ENCODE measurements at places on chromosomes 11 and 22.
A peak's percentile ranks its signal among the peaks of the same experiment; 100 is the strongest.

GRCh38 chr11:107413352-107413751 lies 44.3 kb downstream of the CWF19L2 start:
- DNase-seq: no peak

GRCh38 chr11:22807855-22808570 lies 21.6 kb downstream of the SVIP start:
- DNase-seq: no peak

DNA sequence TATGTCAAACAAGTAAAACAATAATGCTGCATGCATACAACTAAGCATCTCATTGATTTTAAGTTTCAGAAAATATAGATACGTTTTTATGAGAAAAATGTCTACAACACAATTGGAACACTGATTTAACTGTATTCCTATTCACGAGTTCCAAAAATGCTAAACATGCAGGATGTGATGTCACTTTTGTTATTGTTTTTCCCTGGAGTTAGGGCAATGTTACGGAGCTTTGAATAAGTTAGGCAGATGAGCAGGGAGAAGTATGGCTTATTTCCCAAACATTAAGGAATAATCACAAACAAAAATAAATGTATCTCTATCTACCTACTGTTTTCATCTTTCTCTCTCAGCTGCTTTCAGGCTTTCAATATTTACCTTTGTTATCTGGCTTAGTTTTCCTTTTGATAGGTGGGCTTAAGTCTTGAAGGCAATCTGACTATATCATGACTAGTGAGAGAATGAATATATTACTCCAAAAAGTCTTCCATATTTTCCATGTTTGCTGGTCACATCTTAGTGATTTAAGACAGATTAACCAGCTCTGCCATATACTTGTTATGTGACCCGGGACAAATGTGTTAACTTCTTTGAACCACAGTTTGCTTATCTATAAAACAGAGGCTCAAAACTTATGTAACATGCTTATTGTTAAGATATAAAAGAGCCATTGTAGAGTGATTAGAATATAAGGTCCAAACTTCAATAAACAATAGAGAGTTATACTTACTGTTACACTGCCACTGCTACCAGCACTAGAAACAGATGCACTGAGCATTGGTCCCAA lies 854.4 kb upstream of the CCDC90B start:
- DNase-seq: no peak

DNA sequence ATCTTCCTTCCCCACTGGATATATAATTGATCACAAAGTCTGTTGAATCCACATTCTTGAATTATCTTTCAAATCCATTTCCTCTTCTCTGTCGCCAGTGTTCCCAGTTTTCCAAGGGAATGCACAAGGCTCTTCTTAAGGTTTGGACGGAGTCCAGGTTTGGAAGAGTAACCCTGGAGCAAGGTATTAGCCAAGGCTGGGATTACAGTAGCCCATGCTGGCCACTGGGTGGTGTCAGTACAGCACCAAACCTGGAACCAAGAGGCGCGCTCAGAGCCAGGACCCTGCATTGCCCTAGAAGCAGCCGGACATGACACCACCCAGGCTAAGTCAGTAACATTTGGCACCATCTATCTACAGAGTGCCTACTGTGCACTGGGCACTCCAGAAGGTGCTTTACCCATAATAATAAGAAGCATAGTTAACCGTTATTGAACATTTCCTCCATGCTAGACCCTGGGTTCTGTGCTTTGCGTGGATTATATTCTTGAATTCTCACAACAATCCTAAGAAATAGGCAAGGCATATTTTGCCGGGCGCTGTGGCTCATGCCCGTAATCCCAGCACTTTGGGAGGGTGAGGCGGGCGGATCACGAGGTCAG lies 48.0 kb upstream of the CLPB start:
- DNase-seq: no peak

- peak; percentile 22 for DNase-seq
Observed at GRCh38 chr22:45645526-45646414, 25.9 kb upstream of the ATXN10 start.

DNA sequence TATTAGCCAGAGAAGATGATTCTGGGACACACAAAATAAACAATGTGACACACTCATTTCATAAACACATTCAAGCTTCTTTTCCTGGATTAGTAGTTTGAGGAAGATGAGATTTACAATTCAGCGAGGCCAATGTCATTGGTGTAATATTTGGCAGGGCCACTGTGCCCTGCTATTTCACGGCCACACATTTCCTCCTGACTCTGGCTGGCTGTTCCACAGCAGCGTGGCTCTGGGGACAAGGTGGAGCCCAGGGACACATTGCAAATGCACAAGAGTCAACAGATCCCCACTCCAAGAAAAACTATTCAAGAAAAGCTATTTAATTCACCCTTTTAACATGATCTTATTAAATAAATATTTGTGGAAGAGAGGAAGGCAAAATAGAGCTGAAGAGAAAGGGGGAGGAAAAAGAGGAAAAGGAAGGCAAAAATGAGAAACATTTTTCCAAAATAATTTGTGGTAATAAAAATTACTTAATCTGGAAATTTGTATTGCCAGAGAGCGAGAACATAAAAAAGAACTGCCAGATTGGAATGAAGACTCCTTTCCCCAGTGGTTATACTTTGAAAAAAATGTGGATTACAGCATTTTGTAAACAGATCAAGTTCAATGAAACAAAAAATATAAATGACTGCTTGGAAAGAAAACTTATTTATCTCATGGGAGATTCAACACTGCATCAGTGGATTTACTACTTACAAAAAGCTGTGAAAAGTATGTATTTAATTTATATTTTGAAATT lies 27.1 kb downstream of the NXPE2 start:
- DNase-seq: no peak

DNA sequence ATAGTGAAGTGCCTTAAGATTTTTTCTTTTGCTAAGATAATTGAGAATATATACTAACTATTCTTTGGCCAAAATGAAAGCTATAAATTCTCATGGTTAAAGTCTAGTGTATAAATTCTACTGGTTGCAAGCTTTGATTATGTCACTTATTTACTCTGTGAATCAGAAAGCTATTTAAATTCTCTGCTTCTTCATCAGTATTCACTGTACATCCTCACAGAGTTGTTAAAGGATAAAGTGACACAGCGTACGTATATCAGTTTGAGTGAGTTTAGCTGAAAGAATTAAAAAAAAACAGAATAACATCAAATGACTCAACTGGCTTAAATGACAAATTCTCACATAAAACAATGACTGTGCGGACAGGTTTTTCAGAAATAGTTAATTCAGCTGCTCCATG lies 453.1 kb downstream of the NELL1 start:
- no peak for DNase-seq

- DNase-seq: no peak
Observed at GRCh38 chr11:60482361-60482760, 10.2 kb upstream of the MS4A12 start.

- DNase-seq: peak; percentile 82
Observed at GRCh38 chr11:797296-798092, 587 bp downstream of the SLC25A22 start.

- DNase-seq: peak; percentile 8
Observed at GRCh38 chr11:13238879-13239514, 38.6 kb upstream of the BMAL1 start.

DNA sequence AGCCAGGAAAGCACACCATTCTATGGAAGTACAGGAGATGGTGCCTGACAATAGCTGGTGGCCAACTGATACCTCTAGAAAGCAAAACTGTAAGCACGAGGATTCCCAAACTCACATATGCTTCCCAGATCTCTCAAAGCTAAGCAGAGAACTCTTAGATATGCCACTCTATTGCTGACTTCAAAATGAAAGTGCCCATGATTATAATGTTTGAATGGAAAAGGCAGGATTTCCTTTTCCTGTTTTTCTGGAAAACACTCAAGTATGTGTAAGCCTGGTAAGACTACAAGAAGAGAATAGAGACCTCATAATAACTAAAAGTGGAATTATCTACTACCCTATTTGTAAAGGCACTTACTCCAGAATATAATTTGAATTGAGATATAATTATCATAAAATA lies 2.6 kb upstream of the CARD18 start:
- DNase-seq: no peak

- DNase-seq: no peak
Observed at GRCh38 chr11:114796954-114797721, 118.8 kb downstream of the NXPE2 start.

GRCh38 chr11:115050756-115051155 lies 372.4 kb downstream of the NXPE2 start:
- DNase-seq: no peak

- DNase-seq: no peak
Observed at GRCh38 chr11:9025101-9025850, 21.5 kb upstream of the NRIP3 start.

GRCh38 chr22:45472426-45472825 lies 30.3 kb upstream of the FBLN1 start:
- DNase-seq: no peak

DNA sequence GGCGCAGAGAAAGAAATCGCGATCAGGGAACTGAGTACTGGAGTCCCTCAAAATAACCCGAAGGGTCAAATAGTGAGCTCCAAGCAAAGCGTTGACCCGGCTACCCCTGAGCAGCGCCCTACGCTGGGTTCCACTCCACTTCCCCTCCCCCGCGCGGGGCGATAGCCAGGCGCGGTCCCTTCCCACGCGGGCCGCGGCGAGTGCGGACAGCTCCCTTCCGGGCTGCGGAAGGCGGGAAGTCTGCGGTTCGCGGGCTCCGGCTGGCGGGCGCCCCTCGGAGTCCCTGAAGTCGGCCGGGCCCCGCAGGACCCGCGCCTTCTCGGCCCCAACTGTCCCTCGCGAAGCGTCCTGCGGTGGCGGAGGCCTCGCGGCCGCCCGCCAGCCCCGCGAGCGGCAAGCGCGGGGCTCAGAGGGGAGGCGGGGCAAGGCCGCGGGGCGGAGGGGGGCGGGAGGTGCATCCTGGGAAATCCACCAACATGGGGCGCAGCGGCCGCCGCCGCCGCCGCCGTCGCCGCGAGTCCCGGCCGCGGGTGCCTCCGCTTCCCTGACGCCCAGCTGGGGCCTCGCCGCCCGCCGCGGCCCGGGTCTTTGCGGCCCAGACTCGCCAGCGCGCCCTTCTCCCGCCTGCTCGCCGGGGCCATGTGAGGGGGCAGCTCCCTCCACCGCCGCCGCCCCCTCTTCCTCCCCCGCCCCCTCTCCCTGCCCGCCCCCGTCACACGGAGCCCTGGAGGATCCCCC lies at the start of gene QSER1:
Gene QSER1 (plus strand): TSS at position 457 of the 738 bp plus-strand sequence. CDS start 315 bp downstream, outside the sequence.
- peak; percentile 46 for DNase-seq

GRCh38 chr11:56876621-56877275 lies 112.0 kb upstream of the OR5AK2 start:
- no peak for DNase-seq

- DNase-seq: no peak
Observed at GRCh38 chr22:42258126-42258525, 12.3 kb downstream of the TCF20 start.

- no peak for DNase-seq
Observed at GRCh38 chr22:36471341-36471821, 10.1 kb downstream of the TXN2 start.

DNA sequence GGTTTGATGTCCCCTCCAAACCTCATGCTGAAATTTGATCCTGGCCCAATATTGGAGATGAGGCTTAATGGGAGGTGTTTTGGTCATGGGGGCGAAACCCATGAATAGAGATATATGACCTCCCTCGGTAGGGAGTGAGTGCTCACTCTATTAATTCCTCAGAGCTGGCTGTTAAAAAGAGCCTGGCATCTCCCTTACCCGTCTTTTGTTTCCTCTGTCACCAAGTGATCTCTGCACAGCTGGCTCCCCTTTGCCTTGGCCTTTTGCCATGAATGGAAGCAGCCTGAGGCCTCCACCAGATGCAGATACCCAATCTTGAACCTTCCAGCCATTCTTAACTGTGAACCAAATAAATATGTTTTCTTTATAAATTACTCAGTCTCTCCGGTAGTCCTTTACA lies 4.5 kb upstream of the CCDC81 start:
- DNase-seq: no peak

- DNase-seq: no peak
Observed at GRCh38 chr11:119906376-119906775, 177.4 kb upstream of the NECTIN1 start.

- no peak for DNase-seq
Observed at GRCh38 chr22:22759371-22759770, 115.0 kb downstream of the GGTLC2 start.

GRCh38 chr22:48721395-48721669 lies 1106.3 kb downstream of the BRD1 start:
- DNase-seq: no peak

DNA sequence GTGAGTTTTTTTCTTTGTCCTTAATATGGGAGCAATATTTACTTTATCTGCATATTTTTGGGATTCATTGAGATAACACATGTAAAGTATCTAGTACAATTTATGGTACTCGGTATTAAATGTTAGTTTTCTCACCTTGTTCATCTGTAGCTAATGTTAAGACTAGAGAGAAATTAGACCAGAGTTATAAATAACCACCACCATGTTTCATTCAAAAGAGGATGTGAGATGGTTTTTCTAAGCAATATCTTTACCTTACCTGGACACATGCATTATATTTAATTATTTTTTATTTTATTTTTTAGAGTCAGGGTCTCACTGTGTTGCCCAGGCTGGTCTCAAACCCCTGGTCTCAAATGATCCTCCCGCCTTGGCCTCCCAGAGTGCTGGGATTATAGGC lies 18.4 kb downstream of the ARHGAP42 start:
- no peak for DNase-seq

- no peak for DNase-seq
Observed at GRCh38 chr11:65744026-65744698, 23.6 kb upstream of the RNASEH2C start.

- DNase-seq: no peak
Observed at GRCh38 chr22:50201191-50202129, 649 bp downstream of the SELENOO start.

DNA sequence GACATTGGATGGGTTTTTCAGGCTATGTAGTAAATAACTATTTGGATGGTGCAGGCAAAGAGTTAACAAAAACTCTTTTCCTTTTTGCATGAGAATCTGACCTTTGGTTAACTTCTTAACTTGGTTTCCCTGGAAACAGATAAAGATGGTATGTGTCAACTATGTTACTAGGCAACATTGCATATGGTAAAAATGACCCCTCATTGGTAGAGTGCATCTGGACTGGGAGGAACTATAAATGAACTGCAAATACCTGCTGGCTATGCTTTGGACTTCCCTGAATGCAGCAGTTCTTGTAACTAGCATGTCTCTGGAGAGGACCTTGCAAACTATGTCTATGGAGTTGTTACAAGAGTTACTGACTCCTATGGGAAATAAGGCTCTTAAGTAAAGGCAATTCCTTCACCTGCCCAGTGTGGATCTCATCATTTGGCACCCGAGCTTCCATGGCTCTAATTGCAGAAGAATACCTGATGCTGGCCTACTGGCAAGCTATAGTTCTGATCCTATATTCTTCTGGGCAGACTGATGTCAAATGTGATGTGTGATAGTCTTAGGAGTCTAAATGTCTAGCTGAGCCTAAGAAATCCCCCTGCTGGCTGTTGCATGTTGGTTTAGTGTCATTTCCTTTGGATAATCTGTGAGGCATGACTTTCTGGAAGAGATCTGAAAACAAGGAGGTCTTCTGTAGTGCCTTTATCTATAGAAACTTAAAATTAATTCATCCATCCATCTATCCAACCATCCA lies 126.7 kb upstream of the MTMR2 start:
- no peak for DNase-seq

DNA sequence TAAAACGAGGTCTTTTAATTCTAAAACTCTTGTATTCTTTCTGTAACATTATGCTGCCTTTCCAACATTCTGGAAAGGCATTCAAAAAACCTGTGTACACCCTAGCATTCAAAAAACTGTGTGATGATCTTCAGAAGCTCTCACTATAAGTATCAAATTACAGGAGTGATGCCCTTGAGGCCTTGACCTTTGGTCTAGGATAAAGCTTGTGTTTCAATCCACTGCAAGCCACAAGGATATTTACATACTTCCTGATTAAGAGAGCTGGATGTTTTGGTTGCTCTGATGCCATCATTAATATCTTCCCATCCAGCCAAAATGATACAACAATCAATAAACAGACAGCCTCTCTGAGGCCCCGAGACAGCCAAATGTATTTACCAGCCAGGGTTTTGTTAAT lies 11.9 kb downstream of the CLPB start:
- DNase-seq: no peak
